ENCODE measurements at places on chromosomes 3 and 15.

DNA sequence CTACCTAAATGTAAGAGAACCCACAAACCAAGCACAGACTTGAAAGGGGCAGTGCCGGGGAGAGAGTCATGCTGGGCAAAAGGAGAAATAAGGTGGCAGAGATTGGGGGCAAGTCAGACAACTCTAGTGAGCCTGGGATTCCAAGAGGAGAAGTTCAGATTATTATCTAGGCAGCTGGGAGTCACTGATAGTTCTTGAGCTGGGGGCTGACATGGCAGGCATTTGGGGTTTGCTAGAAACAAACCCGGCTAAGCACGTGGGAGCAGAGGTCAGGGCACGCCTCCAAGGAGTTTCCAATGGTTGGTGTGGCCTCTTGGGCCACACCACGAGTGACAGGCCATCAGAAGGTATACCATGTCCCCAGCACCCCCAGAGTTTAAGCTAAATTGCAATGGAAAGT, 27.6 kb downstream of the SLC6A6 start:
- no peak for DNase-seq

GRCh38 chr15:85097250-85097649, 115.6 kb downstream of the PDE8A start:
- DNase-seq, result no peak

DNA sequence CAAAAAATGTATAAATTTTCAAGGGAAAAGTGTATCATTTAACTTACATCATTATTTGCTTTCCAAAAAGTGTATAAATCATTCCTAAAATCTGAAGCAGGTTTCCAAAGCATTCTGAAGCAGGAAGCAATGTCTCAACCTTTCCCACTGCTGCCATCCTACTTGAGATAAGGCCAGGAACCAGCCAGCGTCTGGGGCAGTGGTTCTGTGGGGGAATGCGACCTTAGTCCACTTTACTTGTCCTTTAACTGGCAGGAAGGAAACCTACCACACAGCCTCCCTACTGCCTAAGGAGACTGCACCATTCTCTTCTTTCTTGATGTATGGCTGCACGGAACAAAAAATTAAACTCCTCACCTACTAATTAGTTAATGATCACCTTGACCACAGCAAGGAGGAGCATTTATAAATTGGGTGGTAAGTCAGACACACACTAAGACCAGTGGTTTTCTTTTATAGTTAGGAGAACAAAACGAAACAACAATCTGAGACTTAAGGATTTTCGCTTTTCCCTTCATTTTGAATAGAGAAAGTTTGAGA, 3.7 kb downstream of the SORD start:
- DNase-seq, result no peak

GRCh38 chr3:134652886-134653630, 2.2 kb upstream of the KY start:
- DNase-seq, result no peak

DNA sequence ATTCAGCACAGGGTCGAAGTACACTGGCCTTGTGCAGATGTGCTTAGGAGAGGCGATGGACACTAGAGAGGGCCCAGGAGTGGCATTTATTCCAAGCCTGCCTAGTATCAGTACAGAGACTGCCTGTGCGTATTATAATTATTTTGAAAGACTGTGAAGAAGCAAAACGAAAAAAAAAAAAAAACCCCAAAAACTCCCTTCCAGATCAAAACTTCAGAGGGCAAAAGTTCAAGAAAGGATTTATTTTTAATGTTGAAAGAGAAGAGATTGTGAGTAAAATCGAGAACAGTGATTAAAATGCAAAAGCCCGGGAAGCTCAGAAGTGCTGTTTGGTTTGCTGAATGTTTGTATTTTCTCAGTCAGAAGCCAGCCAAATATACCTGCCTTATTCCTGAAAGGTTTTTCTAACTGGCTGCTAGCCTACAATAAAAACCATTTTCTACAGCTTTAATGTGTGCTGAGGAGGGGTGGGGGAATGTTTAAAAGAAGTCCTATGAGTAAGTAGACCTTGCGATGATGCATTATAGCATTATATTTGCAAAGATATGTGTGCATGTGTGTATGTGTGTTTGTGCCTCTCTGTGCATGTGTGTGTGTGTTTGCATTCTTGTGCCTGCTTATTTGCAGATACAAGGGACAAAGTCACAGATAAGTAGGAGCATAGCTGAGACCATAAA, 19.3 kb upstream of the LZTFL1 start:
- DNase-seq, result no peak

DNA sequence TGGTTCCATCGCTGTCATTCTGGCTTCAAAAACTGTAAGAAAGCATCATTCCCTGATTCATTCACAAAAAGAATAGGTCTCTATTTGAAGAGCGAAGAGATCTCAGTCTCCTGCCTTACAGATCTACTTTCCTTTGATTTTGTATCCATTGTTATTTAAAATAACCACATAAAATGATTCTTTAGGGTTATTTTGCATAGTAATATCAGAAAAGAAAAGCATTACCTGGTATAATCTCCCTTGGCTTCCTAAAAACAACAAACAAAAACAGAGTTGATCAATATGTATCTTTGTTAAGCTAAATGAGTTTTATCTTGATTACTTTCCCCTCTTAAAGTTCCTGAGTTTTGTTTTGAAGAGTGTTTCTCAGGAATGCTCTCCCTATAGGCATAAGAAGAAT, 126.6 kb upstream of the LMOD3 start:
- DNase-seq, result peak; percentile 30

DNA sequence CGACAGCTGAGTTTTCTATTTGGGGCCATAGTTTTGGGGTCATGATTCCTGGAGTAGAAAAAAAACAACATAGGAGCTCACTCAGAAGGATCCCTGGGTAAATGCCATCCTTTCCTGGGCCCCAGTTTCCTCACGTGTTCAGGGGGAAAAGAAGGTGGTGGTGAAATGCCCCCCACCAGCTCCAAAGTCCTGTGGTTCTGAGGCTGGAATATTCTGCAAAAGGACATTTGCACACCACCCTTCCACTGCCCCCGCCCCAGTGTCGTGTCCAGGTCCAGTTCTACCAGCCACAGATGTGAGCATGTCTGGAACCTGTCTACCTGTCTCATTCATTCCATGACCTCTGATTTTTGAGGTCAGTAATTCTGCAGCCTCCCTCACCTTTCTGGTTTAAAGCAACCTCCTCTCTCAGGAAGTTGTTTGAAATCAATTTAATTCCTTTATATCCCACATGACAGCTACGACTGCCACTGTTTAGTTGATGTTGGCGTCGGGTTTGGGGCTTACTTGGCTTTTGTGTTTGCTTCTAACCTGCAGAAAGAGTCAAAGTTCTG, 82.1 kb downstream of the SMAD3 start:
- DNase-seq, result no peak

DNA sequence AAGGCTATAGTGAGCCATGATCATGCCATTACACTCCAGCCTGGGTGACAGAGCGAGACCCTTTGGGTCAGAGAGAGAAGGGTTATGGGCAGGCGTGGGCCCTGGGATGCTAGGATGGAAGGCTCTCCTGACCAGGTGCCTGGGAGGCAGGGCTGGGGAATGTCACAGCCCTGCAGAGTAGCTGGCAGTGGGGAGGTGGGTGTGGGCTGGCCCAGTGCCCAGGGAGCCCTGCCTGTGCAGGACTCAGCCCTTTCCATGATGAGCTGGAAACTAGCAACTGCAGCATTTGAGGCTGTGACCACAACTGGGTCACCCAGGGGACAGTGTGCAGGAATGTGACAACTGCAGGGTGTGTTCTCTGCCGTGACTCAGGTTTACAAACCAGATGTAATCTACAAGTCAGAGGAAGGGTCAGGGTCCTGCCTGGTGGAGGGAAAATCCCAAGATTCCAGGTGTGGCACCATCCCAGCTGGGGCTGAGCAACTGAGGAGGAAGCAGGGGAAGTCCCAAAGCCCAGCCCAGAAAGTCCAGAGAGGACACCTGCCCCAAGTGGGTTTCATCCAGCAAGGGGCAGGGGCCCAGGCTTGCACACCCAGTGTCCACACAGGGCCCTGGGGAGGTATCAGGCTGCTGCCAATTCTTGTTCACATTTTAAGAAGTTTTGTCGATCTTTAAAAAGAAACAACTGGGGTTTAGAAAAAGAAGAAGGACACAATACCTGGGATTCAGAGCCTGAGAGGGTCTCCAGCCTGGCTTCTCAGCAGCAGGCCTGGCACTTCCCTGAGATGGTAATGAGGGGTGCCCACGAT, 45.5 kb downstream of the SLC28A1 start:
- no peak for DNase-seq

GRCh38 chr3:184801241-184801785, 10.7 kb upstream of the VPS8 start:
- DNase-seq, result no peak

DNA sequence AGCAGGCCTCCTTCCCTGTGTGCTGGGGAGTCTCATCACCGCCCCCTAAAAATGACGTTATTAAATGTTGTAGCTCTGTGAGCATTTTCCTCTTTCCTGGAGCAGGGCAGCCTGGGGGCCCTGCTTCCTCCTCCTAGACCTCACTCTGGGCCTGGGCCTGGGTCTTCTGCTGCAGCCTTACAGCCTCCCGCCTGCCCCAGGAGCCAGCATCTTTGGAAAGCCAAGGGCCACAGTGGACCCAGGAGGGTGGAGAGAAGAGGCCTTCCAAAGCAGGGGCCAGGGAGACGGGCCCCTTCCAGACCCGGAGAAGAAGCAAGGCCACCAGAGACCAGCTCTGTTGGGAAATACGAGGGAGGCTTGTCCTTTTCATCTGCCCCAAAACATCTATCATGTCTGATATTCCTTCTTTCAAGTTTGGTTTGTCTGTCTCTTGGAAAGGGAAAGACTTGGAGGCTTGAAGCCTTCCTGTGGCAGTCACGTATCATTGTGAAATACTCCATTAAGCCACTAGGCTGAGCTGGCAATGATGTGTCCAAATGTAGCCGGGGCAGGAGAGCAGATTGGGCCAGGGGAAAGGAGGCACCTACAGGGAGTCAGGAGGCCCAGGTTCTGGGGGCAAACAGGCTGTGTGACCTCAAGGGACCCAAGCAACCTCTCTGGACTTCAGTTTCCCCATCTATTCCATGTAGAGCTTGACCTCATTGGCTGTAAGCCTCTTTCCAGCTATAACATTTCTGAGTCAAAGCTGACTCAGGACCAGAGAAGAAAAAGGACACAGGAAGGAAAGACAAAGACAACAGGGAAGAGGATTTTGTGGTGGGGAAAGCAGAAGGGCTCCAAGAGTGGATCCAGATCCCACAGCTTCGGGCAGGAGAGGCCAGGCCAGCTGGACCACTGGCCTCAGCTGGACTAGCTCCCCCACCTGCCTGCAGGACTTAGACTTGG, 31.1 kb downstream of the CYP11A1 start:
- DNase-seq, result no peak

GRCh38 chr3:25907081-25907480, 117.2 kb downstream of the OXSM start:
- no peak for DNase-seq

DNA sequence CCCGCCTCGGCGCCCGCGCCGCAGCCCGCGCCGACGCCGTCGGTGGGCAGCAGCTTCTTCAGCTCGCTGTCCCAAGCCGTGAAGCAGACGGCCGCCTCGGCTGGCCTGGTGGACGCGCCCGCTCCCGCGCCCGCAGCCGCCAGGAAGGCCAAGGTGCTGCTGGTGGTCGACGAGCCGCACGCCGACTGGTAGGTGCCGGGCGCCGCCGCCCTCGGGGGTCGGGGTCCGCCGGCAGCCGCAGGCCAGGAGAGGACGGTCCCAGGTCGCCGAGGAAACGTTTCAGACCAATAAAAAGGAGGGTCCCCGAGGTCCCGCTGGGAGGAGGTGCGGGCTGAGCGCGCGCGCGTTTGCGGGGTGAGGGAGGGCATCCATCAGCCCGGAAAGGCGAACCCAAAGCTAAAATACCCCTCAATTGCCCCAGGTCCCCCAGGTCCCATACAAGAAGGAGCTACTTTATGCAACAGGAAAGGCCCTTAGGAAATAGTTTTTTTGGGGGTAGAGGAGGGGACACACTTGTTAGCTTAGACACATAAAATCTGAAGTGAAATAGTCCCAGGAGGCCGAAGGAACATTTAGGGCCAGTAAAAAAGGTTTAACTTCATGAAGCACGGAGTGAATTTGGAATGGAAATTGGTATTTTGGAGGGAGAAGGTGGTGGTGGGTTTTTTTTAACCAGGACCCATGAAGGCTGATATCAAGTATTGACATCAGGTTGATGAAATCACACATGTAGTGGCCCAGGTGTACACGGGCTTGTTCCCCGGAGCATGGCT, 739 bp downstream of the SYN2 start:
- DNase-seq, result no peak

- no peak for DNase-seq
Measured at GRCh38 chr15:76165951-76166350, 106.2 kb downstream of the TMEM266 start.

GRCh38 chr3:161231861-161232260, 10.8 kb downstream of the NMD3 start:
- DNase-seq, result no peak

GRCh38 chr3:192494174-192494573, 233.2 kb downstream of the FGF12 start:
- peak; percentile 1 for DNase-seq

GRCh38 chr15:74239051-74239705, 3.1 kb downstream of the CCDC33 start:
- DNase-seq, result no peak

DNA sequence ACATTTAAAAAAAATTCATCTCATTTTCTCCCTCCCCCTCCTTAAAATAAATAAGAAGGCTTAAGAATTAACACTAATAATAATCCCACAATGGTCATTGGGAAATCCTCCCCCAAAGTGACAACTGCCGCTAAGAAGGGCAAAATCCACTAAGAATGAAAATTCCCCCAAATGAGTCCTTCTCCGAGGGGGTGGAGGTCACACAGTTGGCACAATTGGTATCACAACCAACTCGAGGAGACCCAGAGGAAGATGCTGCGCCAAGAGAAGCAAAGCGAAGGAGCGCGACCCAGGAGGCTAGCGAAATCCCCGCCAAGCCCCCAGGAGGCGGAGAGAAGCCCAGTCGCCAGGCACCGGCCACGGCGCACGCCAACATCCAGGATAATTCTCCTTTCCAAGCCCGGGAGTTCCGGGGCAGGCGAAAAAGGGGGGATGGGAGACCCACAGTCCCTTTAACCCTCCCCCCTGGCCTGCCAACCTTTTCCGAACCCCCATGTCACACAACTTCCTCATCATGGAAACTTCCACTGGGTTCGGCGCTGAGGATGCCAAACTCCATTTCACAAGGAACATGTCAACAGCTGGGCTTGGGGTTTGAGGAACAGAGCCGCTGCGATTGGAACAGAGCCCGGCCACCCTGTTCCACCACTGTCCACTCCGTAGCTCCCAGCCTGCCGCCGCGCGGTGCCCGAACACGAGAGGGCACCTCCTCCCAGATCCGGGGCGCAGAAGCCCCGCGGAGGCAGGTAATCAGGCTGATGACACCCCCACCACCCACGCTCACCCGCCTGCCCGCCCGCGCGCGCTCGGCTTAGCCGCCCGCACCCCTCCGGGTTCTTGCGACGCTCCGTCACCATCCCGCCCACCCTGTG, 668 bp downstream of the THRB start:
- DNase-seq, result peak; percentile 65

GRCh38 chr3:36434687-36435426, 54.6 kb downstream of the STAC start:
- no peak for DNase-seq

All from globus pallidus (tissue), 1 donor.